Stimulated activated CD8-positive, alpha-beta memory T cell treated with anti-CD3 and anti-CD28 coated beads, Interleukin-4, amount 100 ng/mL, for 1 hour (primary cell): ENCODE measurements at places on chromosomes 16 and 17.

DNA sequence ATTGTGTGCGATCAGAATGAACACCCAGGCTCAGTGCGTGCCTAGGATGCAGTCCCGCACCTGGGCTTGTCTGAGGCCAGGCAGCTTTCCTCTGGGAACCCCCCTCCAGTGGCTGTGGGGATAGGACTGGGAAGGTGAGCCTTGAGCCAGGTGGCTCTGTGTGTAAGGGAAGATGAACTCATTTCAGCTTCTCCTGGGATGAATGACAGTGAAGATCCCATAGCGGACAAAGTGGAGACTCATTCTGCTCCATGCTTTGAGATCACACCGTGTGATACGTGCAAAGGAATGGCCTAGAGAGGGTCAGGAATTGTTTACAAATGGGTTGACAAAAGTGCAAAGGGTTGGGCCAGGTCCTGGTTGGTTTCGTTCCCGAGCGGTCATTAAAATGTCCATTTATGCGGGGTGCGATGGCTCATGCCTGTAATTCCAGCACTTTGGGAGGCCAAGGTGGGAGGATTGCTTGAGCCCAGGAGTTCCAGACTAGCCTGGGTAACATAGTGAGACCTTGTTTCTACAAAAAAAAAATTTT lies 15.8 kb downstream of the GPRC5C start:
- no peak for DNase-seq

- DNase-seq = no peak
Observed at GRCh38 chr16:73916829-73917594, 379.6 kb upstream of the PSMD7 start.

DNA sequence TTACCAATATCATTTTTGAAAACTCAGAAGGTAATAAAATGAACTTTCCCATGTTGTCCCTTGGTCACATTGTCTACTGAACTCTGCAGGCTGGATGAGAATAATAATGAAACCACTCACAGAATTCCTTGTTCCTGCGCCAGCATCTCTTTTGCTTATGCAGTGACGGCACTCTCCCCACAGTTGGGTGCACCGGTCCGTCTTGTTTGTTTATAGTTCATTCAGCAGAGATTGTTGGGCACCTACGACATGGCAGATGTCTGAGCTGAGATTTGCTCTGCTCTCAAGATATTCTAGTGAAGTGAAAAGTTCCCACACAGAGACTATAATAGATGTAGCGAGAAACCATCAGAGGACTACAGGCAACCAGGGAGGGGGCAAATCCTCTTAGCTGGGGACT lies 375.7 kb upstream of the CDH11 start:
- DNase-seq = no peak

DNA sequence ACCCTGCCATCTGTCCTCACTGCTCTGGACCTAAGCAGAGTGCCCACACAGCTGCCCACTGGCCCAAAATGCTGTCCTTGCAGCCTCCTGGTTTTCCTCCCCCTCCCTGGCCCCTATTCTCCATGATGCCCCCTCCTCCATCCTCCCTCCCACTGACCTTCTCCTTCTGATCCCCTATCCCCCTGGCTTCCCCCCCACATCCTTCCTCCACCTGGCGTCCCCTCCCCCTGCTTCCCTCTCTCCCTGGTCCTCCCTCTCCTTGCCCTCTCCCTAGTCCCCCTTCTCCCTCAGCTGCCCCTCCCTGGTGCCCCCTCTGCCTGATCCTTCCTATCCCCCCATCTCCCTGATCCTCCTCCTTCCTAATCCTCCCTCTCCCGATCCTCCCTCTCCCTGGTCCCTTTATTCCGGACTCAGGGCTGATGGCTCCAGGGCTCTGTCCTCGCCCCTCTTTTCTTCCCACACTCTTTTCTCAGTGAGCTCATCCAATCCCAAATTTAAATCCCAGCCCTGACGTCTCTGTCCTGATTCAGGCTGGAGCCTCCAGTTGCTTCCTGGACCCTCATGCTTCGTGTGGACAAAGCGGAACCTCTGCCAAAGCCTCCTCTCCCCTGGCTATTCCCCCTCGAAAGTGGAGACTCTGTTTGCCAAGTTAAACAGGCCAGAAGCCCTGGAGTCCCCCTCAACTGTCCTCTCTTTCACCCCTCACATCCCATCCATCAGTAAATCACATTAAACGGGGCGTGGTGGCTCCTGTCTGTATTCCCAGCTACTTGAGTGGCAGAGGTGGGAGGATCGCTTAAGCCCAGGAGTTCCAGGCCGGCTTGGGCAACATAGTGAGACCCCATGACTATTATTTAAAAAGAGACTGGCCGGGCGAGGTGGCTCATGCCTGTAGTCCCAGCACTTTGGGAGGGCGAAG lies 18.1 kb upstream of the RHBDF2 start:
- no peak for DNase-seq

DNA sequence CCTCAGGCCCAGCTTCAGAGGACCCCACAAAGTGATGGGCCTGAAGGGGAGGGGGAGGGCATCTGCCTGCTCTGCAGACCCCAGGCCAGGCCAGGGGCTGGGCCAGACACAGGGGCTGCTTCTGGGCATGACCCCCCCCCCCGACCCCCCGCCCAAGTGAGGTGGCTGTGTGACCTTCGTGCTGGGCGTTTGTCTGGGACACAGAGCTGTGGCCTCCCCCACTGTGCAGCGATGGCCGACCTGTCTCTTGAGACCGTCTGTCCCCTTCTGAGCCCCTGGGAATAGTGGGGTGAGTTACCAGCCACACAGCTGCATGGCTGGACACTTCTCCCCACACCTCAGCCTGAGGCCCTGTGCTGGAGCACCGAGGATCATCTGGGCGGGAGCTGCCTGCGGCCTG lies 34.8 kb upstream of the GNG13 start:
- DNase-seq = no peak

GRCh38 chr16:69748694-69749345 lies 5.9 kb downstream of the NOB1 start:
- no peak for DNase-seq

DNA sequence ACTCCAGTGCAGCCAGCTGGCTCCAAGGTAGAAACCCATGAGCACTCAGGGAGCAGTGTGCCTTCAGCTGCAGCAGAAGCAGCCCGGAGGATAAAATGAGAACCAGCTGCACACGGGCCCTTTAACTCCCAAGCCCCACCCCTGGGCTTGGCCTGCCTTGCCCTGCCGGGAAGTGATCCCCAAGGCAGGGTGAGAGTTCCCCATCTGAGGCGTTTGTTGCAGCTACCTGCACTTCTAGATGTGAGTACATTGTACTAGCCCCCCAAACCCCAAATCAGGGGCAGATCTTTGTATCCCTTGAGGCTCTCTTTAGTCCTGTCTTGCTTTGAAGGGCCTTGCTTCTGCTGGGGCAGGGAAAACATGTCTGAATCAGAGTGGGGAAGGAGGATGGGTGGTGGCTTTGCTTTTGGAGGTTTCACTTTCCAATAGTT lies at the start of gene MVP:
TSS of gene MVP (plus strand) at position 192 of the 431 bp plus-strand sequence. CDS start 10,088 bp downstream, outside the sequence.
- DNase-seq = no peak

GRCh38 chr16:641326-642188 lies at the start of gene MCRIP2:
Gene MCRIP2, plus strand, starts transcription at chr16:641828. Its CDS starts 164 bp downstream, at chr16:641992.
- DNase-seq = no peak

- no peak for DNase-seq
Observed at GRCh38 chr17:76174037-76174436, 33.0 kb upstream of the FOXJ1 start.

GRCh38 chr16:4369007-4369733 lies 2.5 kb upstream of the VASN start:
- no peak for DNase-seq

DNA sequence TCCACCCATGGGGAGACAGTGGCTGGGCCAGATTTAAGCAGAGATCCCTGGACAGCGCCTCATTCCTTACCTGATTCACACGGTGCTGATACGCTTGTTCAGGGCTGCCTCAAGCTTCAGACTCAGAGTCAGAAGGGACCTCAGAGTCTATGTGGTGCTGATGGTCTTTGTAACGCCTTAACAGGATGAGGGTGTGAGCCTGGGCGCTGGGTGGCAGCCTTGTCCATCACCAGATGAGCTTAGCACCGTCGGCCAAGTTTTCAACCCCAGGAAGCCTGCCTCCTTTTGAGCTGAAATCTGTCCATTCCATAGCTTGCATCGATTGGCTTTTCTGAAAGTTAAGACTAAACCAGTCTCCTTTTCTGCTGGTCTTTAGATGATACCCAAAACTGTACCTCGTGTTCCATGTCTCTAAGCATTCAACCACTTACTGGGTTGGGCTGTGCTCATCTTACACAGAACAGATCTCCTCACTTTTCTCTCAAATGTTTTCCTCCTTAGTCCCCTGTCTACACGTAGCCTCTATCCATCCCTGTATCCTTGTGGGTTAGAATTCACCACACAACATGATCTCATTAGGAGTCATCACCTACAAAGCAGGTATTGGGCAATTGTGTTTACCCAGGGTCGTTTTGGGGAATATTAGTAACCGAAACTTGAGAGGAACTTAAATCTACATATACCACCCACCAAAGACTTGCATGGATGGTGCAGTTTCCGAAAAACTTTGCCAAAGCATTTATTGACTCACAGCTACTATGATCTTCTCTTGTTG lies 573.4 kb downstream of the CDH13 start:
- DNase-seq = no peak
